ENCODE measurements at places on chromosomes 4 and X.

DNA sequence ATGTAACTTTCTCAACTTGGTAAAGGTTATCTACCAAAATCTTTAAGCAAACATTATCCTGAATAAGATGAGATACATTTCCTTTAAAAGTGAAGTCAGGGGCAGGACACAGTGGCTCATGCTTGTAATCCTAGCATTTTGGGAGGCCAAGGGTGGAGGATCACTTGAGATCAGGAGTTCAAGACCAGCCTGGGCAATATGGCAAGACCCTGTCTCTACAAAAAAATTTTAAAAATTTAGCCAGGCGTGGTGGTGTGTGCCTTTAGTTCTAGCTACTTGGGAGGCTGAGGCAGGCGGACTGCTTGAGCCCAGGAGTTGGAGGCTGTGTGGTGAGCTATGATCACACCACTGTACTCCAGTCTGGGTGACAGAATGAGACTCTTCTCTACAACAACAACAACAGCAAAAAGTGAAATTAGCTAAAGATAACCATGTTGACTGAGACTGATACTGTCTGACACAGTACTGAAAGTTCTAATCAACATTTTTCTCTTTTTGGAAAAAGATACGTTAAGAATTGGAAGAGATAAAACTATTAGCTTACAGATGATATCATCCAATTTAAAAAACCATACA lies 4.9 kb downstream of the DCAF16 start:
- no peak for DNase-seq

- no peak for DNase-seq
Observed at GRCh38 chr4:19739101-19739651, 512.5 kb upstream of the SLIT2 start.

- DNase-seq: no peak
Observed at GRCh38 chr4:78876568-78877320, 62.5 kb downstream of the PAQR3 start.

DNA sequence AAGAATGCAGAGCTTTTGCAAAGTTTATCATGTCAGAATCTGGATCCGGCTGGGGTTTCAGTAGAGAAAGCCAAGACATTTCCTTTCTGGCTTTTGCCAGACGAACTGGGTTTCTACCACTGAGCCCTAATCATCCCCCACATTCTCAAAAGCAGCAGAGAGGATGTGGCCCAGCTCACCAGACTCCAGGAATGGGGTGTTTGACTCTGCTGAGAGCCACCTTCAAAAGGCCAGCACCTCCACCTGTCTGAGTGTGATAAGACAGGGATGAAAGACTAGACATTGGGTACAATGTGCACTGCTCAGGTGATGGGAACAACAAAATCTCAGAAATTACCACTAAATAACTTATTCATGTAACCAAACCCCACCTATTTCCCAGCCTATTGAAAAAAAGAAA lies 25.7 kb upstream of the CCKAR start:
- DNase-seq: no peak

GRCh38 chr4:98423009-98423408 lies 161.8 kb downstream of the RAP1GDS1 start:
- no peak for DNase-seq

DNA sequence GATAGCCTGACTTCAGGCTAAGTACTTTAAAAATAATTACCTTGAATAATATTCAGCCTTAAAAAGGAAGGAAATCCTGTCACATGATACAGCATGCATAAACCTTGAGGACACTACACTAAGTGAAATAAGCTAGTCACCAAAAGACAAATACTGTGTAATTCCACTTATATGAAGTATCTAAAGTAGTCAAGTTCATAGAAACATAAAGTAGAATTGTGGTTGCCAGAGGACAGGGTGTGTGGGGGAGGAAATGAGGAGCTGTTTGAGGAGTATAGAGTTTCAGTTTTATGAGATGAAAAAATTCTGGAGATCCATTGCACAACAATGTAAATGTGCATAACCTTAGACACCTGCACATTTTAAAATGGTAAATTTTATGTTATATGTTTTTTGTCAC lies 5.6 kb upstream of the STPG2 start:
- no peak for DNase-seq

- DNase-seq: no peak
Observed at GRCh38 chr4:25919676-25920075, 5.7 kb downstream of the SMIM20 start.

DNA sequence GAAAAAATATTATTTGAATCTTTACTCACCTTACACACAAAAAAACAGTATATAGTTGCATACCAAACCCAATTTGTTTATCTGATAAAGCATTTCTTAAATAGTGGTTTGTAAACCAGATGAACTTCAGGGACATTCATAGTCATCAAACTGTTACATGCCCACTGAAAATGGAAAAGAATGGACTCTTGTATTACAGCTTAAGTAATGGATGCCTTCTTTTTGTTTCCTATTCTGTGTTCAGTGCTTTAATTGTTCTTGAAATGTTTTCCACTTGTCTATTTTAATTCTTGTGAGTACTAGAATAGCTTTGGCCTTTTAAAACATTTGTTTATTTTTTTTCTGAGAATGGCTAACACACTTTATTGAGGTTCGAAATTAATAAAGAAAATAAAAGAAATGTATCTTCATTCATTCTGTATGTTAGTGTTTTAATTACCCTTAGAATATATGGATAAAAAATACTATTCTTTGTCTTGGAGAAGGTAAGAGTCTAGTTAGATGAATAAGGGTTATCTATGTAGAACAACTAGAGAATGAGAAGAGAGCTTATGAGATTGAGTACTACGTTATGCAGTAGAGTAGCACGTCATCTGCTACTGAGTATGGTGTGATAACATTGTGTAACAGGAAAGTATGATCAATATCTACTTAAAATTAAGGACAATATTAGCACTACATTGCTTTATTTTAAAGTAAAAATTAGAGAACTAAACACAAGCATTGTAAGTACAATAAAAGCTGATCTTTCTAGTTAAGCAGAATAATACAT lies 9.9 kb downstream of the CPEB2 start:
- no peak for DNase-seq

DNA sequence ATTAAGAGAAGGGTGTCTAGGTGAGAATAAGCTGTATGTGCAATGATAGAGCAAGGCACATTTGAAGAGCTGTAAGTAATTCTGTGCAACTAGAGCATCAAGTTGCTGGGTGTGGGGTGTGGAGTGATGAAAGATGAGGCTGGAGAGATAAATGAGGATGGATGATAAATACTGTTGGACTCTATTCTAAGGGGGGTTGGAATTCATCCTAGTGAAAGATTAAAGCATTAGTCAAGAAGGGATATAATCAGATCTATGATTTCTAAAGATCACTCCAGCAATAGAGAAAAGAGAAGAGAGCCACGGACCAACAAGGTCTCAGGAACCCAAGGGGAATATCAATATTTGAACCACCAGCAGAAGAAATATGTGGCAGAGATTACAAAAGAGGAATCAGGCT lies 415.0 kb upstream of the RPS6KA3 start:
- DNase-seq: no peak

DNA sequence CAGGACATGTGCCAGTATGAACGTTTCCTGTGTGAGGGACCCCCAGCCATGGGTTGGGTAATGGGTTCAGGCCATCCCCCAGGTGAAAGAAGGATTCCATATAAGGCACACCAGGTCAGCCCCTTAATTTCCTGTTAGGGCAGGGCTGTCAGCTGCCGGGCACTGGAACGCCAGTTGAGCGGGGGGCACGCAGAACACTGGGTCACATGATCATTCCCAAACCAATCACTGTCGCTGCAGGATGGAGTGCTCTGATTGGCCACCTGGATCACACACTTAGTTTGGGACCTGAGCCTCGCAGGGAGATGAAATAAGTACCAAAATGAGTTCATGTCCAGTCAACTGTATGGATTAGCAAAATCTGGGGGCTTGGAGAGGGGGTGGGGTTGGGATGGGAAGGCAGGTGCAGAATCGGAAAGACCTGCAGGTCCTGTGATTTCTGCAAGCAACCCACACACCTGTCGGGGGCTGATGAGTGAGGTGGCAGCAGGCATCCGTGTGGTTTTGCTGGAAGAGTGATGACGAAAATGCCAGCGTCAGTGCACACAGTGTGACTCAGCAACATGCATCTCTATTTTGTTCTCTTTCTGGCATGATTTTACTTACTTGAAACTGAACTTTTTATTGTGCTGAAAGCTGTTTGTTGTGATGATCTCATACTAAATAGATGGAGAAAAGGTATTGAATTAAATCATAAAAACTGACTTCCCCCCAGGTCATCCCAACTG lies 32.2 kb downstream of the RNF212 start:
- no peak for DNase-seq

DNA sequence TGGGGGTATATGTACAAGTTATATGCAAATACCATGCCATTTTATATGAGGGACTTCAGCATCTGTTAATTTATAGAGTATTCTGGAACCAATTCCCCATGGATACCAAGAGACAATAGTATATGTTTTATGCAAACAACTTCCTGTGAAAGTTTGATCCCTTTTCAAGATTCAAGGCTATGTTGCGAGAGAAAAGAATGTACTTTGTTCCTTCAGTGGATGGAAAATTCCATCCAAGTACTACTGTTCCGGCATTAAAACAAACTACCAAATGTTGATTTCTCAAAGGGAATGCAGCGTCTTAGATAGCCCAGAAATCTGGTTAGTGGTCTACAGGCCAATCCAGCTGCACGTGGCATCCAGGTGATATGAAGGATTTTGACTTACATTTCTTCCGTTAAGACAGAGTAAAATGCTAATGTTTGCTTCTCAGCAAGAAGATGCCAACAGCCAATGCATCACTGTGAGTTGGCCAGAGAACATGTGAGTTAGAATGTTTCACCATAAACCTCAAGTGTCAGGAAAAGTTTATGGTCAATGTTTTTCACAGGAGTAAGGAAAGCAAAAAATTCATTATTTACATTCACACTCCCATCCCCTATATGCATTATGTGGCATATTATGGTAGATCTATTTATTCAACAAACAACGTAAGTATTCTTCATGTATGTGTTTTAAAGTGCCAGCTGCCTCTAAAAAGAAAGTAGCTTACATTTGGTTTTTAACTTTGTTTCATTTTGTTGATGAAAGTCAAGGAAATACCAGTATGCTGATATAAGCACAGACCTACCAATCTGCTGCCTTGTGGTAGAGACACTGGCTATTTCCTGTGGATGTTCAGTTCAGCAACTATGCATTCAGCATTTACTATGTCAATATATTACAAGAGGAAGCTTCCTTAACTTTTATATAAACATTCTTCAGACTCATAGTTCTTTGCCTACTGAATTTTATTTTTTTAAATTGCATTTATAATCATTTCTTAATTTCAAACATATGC lies 44.4 kb downstream of the METTL14 start:
- no peak for DNase-seq

DNA sequence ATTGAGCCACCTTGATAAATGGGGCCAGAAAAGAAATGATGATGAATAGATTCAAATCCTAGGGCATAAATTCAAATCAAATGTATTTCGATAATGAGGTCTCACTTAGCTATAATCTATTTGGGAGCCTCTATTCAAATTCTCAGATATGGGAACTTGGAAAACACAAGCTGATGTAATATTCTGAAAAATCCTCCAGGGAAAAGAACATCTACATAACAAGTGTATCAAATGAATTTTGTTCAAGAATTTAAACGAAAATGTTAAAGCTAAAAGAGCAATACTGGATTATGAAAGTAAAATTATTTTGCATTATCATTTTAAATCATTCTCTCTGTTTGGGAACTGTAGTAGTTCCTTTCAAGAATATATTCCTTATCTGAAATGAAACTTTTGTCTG lies 38.9 kb upstream of the RAP1GDS1 start:
- no peak for DNase-seq

DNA sequence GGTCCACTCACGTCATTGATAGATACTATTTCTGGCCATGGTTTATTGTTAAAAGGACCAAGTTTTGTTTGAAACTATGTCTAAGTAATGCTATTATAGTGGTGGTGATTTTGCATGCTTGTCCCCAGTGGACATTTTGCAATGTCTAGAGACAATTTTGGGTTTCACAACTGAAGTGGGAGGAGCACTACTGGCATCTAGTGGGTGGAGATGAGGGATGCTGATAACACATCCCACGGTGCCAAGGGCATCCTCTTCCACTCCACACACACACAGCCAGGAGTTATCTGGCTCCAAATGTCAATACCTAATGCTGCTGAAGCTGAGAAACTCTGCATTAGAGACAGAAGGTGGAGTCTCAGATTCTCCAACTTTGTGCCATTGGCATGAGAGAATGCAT lies 131.2 kb downstream of the FRMPD4 start:
- DNase-seq: no peak

DNA sequence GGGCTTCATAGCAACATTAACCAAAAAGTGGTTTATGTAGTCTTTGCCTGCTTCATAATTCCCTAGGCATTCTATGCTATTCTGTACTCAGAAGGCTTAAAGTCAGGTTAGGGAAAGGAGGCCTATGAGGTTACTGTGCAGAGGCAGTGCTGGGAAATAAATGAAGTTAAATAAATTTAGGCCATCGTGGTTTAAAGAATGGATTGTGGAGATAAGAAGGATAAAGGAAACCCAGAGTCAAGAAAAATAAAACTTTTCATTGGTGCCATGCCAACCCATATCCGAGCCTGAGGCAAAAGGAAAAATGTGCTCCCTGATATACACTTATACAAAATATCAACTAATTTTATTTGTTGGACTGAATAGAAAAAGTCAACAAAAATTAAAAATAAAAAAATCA lies 70.2 kb downstream of the AR start:
- DNase-seq: no peak

DNA sequence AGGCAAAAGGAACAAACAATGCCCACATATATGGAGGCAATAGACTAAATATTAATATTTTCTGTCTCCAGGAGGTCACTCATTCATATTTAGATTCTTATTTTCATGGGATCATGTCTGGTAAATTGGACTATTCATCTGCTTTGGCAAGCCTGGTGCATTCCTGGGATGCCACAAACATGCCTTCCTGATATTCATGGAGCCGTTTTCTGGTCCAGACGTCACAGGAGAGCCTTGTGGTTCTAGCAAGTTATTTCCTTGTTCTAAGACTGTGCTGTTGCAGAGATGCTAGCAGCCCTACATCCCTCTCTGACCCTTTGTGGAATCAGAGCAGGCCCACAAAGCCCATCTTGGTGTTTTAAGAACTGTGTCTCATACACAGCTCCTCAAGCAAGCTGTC lies 16.1 kb upstream of the EXOSC9 start:
- no peak for DNase-seq

- DNase-seq: no peak
Observed at GRCh38 chr4:17273047-17273446, 238.8 kb downstream of the QDPR start.

- no peak for DNase-seq
Observed at GRCh38 chr4:121181493-121181892, 17.4 kb upstream of the TNIP3 start.

GRCh38 chr4:151251603-151252304 lies 25.2 kb upstream of the PRSS48 start:
- no peak for DNase-seq

Data from activated naive CD4-positive, alpha-beta T cell (primary cell).